ENCODE measurements at places on chromosomes 1 and 21. TPM values are rescaled to one million over a fixed set of nuclear protein-coding genes. Genes with fewer than 3 reads are reported as not detected.

The SYNJ1 gene
- total RNA-seq = 17.6 TPM

The FMO1 gene
- total RNA-seq = not detected

The SPATA21 gene
- total RNA-seq = not detected

The MAN1A2 gene
- 40.4 TPM for total RNA-seq

The SERTAD4 gene
- not detected for total RNA-seq

The MMEL1 gene
- 5.5 TPM for total RNA-seq
